ENCODE measurements at places on chromosomes 11 and 22.

DNA sequence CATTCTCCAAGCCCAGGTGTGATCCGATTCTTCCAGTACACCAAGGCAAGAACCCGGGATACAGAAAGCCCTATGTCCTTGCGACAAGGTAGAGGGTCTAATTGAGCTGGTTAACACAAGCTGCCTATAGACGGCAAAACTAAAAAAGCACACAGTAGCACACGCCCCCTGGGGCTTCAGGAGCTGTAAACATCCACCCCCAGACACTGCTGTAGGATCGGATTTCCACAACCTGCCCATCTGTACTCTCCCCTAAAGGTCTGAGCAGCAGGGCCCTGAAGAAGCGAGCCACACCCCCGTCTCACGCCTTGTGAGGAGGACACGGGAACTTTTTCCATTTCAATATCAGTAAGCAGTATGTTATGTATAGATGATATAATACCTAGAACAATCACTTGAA is 624.7 kb downstream of the BUD13 start:
- no peak for DNase-seq

GRCh38 chr11:86046116-86046515 is 22.8 kb downstream of the PICALM start:
- DNase-seq: no peak

DNA sequence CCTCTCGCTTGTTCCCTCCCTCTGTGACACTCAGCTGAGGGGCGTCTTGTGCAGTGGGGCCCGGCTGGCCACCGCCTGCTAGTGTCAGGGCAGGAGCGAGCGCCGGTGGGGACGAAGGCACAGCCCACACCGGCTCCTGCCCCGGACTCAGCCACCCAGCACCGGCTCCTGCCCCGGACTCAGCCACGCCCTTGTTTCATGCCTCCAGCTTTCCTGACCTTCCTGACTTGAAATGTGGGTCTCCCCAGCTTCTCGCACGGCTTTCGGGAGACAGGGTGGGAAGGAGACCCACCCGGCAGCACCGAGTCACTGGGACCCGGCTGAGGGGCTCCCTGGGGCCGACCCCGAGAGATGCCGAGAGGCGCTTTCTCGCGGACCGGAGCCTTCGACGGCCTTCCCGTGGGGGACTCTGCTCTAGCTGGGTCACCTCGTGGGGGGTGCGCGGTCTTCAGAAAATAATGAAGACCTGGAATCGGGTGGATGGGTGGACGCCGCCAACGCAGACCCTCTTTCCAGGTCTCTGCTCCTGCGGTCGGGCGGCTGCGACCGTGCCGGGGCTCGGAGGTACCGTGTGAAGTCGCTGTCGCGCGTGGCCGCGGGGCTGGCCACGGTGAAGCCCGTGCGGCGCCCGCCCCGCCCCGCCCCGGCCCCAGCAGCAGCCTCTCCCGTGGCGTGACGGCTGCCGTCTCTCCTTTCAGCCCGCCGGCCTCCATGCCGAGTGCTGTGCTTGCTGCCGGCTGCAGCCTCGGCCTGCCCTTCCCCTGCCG is 10.2 kb downstream of the GLB1L2 start:
- no peak for DNase-seq

DNA sequence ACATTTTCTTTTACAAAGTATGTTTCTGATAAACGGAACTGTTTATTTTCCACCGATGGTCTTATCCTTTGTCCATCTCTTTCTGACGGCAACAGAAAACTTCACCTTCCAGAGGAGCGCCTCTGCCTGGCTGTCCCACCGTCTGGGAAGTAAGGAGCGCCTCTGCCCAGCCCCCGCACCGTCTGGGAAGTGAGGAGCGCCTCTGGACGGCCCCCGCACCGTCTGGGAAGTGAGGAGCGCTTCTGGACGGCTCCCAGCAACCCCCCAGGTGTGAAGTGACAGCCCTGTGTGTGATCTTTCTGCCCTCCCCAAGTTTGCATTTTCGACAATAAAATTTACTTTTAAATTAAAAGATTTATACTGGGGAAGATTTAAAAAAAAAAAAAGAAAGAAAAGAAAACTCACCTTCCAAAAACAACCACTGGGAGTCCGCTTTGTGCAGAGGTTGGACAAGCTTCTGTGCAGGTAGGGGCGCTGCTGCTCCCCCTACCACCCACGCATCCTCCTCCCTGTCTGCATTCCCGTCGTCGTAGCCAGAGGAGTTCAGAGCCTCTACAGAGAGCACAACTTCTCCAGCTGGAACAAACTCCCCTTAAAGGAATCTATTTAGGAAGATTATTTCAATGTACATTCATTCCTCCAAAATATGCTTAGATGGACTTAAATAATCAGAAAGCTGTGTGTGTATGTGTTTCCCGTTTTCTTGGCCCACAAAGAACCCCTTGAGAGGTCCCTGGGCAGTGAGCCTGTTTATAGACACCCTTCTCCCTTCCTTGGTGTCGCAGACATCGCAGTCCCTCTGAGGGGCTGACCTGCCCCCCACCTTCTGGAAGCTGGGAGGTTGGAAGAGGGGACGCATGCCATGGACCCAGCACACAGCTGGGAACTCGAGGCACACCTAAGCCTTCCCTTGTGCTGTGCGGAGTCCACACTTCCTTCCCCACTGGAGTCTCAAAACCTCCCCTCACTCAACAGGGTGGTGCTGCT is 849 bp upstream of the APOBEC3B start:
- DNase-seq: no peak

DNA sequence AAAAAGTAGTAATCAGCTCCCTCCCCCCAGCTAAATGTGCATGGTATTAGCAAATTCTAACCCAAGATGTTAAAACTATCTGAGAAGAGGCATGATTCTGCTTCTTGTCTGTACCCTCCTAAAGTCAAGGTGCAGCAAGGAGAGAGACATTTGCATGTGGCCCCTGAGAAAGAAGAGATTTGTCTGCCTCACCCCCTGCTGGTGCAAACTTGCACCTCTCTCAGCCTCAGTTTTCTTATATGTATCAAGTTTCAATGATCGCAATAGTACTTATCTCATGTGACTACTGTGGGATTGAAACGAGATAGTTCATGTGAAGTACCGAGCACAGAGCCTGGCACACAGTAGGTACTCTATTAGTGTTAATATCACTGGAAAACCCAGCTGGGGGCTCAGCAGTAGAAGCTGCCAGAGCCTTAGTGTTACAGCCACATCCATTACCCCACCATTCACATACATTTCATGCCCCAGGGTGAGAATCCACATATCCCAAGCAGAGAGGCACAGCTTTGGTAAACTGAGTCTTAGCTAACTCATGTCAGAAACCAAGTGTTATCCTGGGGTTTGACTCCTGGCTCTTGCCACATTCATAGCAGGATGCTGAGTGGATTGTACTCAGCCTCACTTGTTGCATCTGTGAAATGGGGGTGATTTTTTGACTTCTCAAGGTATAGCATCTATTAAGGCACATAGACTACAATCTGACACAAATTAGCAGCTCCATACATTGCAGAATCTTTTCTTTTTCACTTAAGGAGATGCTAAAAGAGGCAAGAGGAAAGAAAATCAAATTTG is 24.9 kb downstream of the CD44 start:
- no peak for DNase-seq

DNA sequence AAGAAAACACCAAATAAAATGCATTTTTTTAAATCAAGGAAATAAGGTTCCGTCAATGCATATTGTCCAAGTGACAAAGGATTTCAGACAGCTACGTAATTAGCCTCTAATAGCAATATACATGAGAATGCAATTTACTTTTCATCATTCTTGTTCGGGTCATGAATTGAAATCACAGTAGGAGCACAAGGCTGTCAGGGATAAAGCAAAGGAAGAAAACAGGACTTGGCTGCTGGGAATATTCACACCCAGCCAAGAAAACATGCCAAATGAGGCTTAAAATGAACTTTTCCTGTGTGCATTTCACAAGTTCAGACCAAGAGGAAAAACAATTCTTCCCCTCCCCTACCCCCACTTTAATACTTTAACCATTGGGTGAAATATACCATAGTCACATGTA is 188.6 kb downstream of the CWF19L2 start:
- DNase-seq: no peak

DNA sequence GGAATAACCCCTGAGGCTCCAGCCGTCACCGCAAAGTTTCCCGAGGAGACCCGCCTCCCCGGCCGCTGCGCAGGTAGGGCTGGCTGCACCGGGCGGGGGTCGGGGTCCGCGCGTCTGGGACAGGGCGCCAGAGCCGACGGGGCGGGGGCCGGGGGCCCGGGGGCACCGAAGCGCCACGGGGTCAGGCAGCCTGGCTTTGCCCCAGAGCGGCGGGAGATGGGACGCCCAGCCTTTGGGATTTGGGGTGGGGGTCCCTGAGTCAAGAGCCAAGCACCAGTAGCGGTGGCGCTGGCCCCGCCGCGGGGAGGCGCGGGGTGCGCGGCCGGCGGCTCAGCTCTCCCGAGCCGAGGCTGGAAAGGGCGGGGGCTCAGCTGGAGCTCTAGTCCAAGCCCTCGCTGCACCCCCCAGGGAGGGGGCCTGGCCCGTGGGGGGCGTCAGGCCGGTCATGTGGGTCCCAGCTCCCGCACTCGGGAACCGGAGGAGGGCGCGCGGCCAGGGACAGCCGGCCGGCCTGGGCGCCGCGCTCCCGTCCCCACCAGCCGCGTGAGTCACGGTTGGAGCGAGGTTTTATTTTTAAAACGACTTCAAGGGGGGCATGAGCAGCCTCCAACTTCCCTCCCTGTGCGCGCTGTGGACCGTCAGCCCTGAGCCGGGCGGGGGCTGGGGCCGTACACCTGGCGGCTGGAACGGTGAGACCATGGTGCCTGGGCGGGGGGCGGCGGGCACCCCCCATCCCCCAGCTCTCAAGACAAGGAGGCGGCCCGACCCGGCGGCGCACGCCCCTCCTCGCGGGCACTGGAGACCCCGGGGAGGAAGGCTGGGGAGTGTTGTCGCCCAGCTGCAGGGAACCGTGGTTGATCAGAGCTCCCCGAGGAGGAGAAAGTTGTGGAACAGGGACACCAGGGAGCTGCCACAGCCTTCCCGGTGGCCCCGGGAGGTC is 626 bp downstream of the FLRT1 start:
- DNase-seq: no peak

GRCh38 chr11:75631086-75631730 is 37.6 kb downstream of the MAP6 start:
- no peak for DNase-seq

- peak; percentile 97 for DNase-seq
These were observed 10.8 kb upstream of the LDHA start for GRCh38 chr11:18383388-18384156.

All from SW 1271 (cell line).